Stimulated activated CD4-positive, alpha-beta T cell treated with anti-CD3 and anti-CD28 coated beads, Interleukin-1b, Interleukin-23, amount 100 ng/mL, for 24 hours (primary cell): ENCODE measurements at places on chromosomes 7 and 10.

GRCh38 chr10:11353006-11353896 lies 258.2 kb downstream of the USP6NL start:
- DNase-seq: no peak

DNA sequence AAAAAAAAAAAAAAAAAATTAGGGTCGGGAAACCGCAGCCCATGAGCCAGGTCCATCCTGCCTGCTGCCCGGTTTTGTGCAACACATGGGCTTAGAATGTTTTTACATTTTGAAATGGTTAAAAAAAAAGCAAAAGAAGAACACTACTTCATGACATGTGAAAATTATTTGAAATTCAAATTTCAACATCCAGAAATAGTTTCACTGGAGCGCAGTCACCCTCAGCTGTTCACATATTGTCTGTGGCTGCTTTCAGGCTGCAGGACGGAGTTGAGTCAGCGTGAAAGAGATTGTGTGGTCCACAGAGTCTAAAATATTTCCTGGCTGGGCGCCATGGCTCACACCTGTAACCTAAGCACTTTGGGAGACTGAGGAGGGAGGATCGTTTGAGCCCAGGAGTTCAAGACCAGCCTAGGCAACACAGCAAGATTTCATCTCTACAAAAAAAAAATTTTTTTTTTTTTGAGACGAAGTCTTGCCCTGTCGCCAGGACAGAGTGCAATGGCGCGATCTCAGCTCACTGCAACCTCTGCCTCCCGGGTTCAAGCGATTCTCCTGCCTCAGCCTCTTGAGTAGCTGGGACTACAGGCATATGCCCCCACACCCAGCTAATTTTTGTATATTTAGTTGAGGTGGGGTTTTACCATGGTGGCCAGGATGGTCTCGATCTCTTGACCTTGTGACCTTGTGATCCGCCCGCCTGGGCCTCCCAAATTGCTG lies 63.9 kb upstream of the ECHDC3 start:
- DNase-seq: no peak

GRCh38 chr7:125450749-125451148 lies 521.1 kb upstream of the POT1 start:
- DNase-seq: no peak

- DNase-seq: no peak
These were observed 42.9 kb downstream of the CSTF2T start for GRCh38 chr10:51656503-51656902.

- no peak for DNase-seq
These were observed 64.3 kb upstream of the MDFIC start for GRCh38 chr7:114857605-114858004.

DNA sequence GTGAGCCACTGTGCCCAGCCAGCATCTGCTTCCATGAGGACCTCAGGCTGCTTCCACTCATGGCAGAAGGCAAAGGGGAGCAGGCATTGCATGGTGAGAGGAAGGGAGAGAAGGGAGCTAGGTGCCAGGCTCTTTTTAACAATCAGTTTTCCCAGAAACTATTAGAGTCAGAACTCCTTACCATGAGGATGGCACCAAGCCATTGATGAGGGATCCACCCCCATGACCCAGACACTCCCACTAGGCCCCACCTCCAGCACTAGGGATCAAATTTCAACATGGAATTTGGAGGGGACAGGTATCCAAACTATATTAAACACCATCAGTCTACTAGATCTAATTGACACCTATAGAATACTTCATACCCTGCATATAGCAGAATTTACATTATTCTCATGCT lies 14.2 kb upstream of the MCM10 start:
- DNase-seq: no peak

- no peak for DNase-seq
These were observed 40.3 kb downstream of the PTPRE start for GRCh38 chr10:127947211-127947610.
